ENCODE measurements at places on chromosomes 12 and 14.

DNA sequence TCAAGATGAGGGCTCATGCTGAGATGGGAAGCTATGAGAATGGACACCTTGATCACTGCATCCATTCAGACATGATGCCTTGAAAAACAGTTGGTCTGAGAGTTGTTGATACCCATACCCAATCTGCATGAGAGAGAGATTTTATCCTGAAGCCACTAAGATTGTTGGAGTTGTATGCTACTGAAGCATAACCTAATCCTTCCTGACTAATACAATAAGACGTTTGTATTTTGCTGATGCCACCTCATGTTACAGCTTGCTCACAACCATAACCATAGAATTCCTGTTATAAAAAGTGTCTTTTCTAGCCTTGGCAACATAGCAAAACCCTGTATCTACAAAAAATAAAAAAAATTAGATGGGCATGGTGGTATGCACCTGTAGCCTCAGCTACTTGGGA is 12.7 kb upstream of the SERPINA1 start:
- no peak for DNase-seq

- no peak for DNase-seq
Measured at GRCh38 chr14:91569301-91569700, 59.2 kb upstream of the PPP4R3A start.

DNA sequence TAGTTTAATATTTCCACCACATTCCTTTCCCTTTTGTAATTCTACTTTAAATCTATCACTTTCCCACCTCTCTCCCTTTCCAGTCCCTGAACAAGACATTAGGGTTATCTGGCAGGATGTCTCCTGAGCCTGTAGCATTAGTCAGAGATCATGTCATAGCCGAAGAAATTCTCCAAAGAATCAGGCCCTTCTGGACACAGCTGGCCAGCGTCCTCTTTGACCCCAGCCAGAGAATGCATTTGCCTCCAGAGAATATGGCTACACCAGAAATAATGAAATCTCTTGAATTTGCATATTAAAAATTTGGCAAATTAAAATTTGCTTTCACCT is 56.7 kb downstream of the NTF3 start:
- DNase-seq = no peak

- DNase-seq = peak; percentile 86
Measured at GRCh38 chr12:82687021-82688011, 610 bp downstream of the TMTC2 start.

GRCh38 chr14:55599250-55599879 is 19.4 kb downstream of the KTN1 start:
- peak; percentile 84 for DNase-seq

DNA sequence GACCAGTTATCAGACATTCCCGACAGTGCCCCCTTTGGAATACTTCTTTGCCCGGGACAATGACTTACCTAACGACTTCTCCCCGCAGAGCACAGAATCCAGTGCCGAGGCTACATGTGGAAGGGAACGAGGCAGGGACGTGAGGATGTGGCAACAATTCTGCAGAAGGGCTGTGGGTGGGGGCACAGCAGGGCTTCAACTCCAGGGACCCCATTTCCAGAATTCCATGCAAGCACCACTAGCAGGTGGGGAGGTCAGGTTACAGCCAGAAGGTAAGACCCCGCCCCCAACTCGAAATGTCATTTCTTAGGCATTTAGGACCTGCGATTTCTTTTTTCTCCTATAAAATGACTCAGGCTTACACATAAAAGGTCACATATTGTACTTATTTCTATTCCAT is 207.9 kb downstream of the TMEM132C start:
- no peak for DNase-seq

DNA sequence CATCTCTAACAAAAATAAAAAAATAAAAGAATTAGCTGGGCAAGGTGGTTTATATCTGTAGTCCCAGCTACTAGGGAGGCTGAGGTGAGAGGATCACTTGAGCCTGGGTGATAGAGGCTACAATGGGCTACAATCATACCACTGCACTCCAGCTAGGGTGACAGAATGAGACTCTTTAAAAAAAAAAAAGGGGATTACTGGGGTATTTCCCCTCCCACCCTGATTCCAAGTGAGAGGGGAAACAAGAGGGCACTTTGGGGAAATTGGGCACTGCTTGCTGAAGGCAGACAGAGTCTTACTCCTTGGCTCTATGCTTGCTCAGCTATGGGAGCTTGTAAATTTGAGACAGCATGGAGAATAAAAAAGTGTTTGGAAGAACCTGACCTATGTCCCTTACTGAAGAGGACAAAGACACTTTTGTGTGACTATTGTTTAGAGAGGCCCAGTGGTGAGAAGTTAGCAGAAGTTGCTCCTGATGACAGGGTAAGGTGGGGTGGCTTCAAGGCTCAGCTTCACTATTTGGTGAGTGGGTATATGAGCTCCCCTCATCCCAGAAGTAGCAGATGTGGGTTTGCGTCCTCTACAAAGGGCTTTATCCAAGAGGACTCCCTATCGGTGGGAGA is 44.0 kb downstream of the KLRG1 start:
- DNase-seq = no peak

GRCh38 chr14:54226558-54226957 is 170.2 kb upstream of the CDKN3 start:
- no peak for DNase-seq

DNA sequence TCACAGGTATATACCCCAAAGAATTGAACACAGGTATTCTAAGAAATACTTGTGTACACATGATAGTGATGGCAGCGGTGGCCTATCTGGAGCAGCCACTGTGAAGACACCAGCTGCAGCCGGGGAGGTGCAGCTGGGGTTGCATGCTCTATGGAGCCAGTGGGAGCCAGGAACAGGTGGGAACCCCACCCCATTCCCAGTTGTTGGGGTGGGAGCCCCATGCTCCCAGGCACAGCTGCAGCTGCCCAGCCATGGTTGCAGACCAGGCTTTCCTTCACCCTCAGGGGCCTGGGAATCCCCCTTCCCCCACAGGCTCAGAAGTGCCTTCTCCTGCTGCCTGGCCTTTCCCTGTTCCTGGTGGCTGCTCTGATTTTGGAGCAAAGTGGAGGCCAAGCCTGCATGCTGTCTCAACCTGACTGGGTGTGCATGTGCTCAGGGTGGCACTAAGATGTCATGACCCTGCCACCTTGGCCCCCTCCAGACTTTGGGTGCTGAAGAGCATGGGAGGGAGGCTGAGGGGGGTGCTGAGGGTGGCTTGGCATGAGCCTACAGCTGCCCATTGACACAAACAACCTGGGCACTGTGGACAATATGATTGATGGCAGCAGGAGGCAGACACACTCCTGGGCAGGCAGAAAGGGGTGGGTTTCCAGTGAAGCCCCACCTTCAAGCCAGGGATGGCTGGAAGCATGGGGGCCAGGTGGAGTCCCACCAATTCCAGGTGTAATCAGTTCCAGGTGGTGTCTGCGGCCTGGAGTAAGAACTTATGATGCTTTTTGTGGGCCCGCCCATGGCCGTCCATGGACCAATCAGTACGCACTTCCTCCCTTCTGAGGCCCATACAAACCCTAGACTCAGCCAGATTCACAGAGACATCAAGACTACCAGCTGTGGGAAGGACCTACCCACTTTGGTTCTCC is 234.7 kb downstream of the ADGRD1 start:
- no peak for DNase-seq

DNA sequence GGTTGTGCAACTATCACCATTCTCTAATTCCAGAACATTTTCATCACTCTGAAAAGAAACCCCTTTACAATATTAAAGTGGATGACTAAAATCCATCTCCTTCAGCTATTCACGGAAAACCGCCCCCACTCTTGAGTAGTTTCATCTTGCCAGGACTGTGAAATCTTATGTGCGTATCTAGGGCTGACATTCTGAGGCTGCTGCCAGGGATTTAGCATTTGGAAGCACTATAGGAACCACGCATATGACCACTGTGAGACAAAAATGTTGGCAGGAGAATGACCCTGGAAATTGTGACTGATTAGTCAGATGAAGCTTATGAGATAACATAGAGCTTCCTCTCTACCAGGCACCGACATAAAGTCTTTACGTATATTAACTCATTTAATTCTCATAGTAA is 305.2 kb upstream of the PDE3A start:
- DNase-seq = no peak

DNA sequence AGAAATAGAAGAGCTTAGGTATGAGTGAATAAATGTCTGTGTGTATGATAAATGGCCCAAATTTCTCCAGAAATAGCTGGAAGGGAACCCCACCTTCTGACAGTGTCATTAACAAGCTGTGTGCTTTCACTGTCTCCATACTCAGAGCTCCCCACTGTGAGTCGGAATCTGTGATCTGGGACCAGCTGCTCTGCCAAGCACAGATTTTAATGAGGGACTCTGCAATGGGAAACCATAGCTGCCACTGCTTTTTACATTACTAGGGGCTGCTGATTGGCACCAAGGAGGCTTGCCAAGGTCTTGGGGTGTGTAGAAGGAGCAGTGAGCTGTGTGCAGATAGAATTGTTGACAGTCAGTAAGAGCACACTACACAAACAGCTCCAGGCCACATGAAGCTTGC is 244.2 kb upstream of the CCDC196 start:
- no peak for DNase-seq

DNA sequence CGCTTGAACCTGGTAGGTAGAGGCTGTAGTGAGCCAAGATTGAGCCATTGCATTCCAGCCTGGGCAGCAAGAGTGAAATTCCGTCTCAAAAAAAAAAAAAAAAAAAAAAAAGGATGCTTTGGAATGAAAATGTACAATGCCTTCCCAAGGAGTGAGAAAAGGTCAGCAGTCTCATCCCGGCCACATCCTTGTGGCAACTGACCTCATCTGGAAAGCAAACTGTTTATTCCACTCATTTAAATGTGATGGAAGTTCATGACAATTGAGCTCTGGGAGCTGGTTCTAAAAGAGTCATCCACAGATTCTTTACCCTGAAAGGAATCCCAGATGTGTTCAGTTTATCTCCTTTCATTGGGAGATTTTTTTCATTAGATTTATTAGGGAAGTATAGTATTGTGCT is 19.4 kb upstream of the LIMA1 start:
- no peak for DNase-seq

DNA sequence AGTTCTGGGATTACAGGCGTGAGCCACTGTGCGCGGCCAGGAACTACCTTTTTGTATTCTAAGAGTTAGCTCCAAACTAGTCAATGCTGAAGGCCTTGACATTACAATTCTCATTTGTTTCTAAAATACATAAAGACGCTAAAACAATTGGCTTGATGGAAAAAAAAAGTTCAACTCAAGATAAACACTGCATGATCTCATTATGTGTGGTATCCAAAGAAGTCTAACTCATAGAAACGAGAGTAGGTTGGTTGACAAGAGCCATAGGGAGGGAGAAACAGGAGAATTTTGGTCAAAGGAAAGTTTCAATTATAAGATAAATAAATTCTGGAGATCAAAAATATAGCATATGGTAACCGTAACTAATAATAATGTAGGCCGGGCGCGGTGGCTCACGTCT is 20.0 kb upstream of the RNF34 start:
- DNase-seq = no peak

DNA sequence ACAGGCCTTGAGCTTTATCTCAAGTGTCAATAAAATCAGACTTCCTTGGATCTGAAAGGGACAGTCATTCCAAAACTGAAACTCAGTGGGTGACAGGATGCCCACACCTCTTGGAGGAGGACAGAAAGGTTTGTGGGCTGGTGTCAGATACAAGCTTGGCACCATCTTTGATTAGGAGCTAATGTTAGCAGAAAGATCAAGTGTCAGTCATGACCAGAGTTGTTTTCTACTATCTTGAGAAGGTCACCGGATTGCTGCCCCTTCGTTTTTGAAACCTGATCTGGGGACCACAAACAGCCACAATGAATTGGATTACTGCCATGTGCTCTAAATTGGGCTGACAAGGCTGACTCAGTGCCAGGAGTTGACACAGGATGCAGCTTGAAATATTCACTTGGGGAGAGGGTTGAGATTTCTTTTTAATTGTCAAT is 88.3 kb downstream of the OTOGL start:
- DNase-seq = no peak

- DNase-seq = peak; percentile 72
Measured at GRCh38 chr14:92513204-92513965, at the start of gene RIN3. Gene RIN3, plus strand, starts transcription at chr14:92513781. Its CDS starts 152 bp downstream, at chr14:92513933.

GRCh38 chr12:6039894-6040601 is 84.4 kb downstream of the VWF start:
- DNase-seq = peak; percentile 67

DNA sequence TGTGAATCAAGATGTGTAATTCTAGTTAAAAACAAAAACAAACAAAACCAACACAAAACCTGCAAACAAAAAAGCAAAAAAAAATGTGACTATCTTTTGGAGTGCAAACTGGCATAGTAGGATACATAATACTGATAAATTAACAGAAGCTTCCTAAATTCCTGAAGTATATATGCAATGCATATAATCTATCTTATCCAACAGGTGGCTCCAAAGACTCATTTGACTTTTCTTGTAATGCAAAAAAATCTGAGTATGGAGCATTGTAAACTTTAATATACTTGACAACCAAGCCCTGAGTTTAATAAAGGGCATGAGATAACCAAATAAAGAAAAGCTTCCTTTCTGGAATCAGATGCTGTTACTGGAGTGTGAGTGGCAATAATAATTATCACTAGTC is 1003.6 kb downstream of the FSCB start:
- DNase-seq = no peak

DNA sequence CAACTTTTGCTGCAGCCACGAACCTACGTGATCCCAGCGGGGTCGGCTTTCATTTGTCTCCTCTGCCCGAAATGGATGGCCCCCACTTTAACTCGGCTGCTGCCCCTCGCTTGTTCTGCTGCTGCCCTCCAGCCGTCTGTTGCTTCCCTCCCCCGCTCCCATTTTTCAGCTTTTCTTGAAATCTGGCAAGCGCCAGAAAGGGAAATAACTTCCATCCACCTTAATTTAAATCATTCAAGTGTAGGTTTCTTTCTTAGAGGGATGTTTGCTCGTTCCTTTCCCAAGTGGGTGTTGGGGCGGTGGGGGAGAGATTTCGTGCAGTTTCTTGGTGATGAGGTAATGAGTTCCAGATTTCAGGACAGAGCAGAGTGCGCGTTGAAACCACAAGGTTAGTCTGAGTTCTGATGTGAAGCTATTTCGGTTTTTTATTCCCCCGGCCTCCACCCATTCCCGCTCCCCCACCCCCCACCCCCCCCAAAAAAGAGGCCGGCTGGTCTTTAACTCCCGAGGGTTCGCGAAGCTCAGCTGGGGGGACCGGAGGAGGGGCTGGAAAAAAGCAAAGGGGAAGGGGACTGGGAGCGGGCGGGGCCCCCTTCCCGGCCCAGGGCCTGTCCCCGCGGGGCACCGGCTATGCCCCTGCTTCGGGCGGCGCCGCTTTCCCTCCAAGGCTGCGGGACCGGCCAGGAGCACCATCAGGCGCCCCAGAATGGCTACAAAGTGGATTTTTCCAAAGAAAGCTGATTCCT is 2.2 kb upstream of the ZFP36L1 start:
- peak; percentile 66 for DNase-seq

DNA sequence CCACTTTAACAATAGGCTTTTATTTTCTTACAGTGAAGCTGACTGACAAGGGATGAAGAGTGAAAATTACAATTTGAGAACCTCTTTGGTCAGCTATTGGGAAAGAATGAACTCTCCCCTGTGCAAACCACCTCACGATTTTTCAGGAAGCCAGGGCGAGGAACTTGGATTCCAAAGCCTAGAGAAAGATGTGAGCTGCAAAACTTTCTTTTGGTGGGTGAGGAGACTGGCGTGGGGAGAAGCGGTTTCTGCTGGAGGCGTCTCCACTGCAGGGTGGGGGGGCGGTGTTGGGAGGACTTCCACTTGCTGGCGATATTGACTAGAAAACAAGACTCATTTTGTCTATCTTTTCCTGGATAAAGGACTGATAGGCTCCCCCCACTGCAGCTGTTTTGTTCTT is 59.3 kb upstream of the VRK1 start:
- DNase-seq = no peak

- no peak for DNase-seq
Measured at GRCh38 chr12:127383281-127383680, 883.7 kb upstream of the TMEM132C start.

GRCh38 chr12:4293966-4294505 is 20.5 kb downstream of the CCND2 start:
- no peak for DNase-seq

Data from mucosa of descending colon (tissue), 3 donors.